ENCODE measurements at places on chromosomes 1 and 21. TPM values are rescaled to one million over a fixed set of nuclear protein-coding genes. Genes with fewer than 3 reads are reported as not detected.

The TNFSF4 gene
- total RNA-seq, result 3.1 TPM

The DENND2D gene
- total RNA-seq, result 6.2 TPM

The HES5 gene
- total RNA-seq, result 65.1 TPM

The NBPF10 gene
- total RNA-seq, result 2.0 TPM

The CFAP45 gene
- not detected for total RNA-seq

The RGS4 gene
- 24.2 TPM for total RNA-seq

The LINGO4 gene
- total RNA-seq, result not detected

The TSTD1 gene
- 29.7 TPM for total RNA-seq

The OR14K1 gene
- total RNA-seq, result not detected

The HPDL gene
- 1.4 TPM for total RNA-seq

The DYNLT5 gene
- 4.6 TPM for total RNA-seq

The SIM2 gene
- total RNA-seq, result 0.38 TPM

The FCRL3 gene
- 0.33 TPM for total RNA-seq

The RGS13 gene
- not detected for total RNA-seq

The NLRP3 gene
- 2.2 TPM for total RNA-seq

The CACHD1 gene
- 34.7 TPM for total RNA-seq

The FMO5 gene
- 2.2 TPM for total RNA-seq

The FHAD1 gene
- total RNA-seq, result 3.3 TPM

The C1orf198 gene
- total RNA-seq, result 53.7 TPM

The TTC22 gene
- total RNA-seq, result 3.2 TPM

The TPTE gene
- total RNA-seq, result not detected

The GNB1 gene
- total RNA-seq, result 253 TPM

The HEYL gene
- 16.3 TPM for total RNA-seq

The NADK gene
- total RNA-seq, result 37.2 TPM

The GSTM1 gene
- total RNA-seq, result not detected

The ANGPTL3 gene
- total RNA-seq, result 0.33 TPM
